Thyroid gland (tissue), 4 donors: ENCODE measurements at places on chromosomes 1 and 21. TPM values are rescaled to one million over a fixed set of nuclear protein-coding genes. Genes with fewer than 3 reads are reported as not detected.

The IL22RA1 gene
- total RNA-seq = not detected

DNA sequence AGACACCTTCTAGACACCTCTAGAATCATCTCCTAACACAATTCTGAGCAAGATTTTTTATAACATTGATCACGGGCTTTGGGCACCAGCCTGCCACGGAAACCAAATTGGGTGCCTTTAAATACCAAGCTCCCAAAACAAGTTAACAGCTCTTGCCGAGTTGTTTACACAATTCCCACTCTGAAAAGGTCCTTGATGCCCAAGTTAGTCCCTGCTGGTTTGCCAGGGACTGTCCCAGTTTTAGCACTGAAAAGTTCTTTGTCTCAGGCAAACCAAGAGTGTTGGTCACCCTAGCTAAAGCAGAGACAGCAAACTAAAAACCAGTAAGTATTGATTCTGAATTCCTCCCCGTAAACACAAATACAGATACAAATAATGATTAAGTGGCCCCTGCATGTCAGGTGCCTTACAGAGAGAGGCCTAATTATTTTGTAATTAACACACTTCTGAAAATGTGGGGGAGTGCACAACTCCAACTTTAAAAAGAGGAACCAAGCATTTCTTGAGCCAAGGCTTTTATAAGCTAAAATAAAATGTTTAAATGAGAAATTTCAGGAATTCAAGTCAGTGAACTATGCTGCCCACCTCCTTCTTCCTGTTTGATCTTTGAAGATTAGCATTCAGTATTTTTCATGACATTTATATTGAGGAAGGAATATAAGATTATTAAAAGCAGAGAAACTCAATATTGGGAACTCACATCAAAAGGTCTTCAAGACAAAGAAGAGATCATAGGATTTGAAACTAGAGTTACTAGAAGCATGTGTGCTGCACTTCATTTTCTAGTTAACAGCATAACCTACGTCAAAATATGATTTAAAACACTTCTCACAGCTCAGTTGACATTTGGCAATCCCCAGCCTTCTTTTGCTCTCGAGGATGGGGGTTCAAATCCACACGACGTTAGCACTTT, 9.0 kb upstream of the UBE2U start:
- H3K36me3 ChIP-seq = no peaks in the 10 kb centered on the region
- H3K27me3 ChIP-seq = no peaks in the 10 kb centered on the region
- no peak overlapping the region for H3K27ac ChIP-seq

DNA sequence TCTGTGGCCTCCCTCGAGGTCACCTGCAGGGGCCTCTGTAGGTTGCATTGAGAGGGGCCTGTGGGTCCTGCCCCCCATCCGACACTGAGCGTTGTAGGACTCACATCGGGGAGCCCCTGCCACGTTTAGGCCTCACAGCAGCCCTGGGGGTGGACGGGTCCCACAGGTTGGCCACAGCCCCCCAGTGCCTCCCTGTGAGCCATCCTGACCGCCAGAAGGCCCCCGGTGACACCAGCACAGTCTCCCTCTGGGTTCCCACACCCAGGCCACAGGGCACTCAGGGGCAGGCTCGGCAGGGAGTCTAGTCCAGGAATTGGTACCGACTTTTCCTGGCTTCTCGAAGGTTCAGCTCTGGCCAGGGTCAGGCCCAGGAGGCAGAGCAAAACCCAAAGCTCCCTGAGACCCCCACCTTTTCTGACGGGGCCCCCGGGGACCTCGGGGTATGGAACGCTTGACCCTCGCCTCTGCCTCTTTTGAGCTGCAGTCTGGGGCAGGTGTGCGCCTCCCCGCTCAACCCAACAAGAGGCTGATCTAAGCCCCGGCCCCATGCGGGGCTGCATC, 13.9 kb upstream of the POFUT2 start:
- no peaks in the 10 kb centered on the region for H3K27me3 ChIP-seq
- H3K36me3 ChIP-seq = no peaks in the 10 kb centered on the region
- H3K27ac ChIP-seq = peak overlapping the region; percentile 65
- no peak overlapping the region for H3K4me3 ChIP-seq
- peaks cover 31% of the 10 kb centered on the region for H3K4me1 ChIP-seq

GRCh38 chr1:216387782-216388181, 35.5 kb downstream of the USH2A start:
- no peaks in the 10 kb centered on the region for H3K4me1 ChIP-seq
- no peaks in the 10 kb centered on the region for H3K27me3 ChIP-seq
- no peaks in the 10 kb centered on the region for H3K36me3 ChIP-seq
- H3K4me3 ChIP-seq = no peak overlapping the region

GRCh38 chr21:14303731-14304488, 79.0 kb downstream of the HSPA13 start:
- H3K4me1 ChIP-seq = no peaks in the 10 kb centered on the region
- no peaks in the 10 kb centered on the region for H3K36me3 ChIP-seq
- H3K27ac ChIP-seq = no peak overlapping the region
- DNase-seq = no peak
- H3K27me3 ChIP-seq = no peaks in the 10 kb centered on the region

DNA sequence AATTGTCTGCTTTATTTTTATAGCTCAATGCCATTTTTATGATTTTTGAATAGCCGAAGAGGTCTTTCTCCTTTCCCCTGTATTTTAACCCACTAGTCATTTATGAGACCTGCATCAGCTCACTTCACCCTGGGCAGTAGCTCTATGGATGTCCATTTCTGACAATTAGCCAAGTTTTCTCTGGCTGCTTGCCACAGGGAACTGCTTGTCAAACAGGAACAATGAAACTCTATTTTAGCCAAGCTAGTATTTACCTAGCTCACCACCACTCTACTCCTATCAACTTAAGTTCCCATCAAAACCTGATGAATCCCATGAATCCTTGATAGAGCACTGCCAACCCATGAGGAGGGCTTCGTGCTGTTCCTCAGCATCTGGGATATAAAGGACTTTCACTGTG, 406.7 kb downstream of the RWDD3 start:
- H3K4me1 ChIP-seq = no peaks in the 10 kb centered on the region
- H3K36me3 ChIP-seq = no peaks in the 10 kb centered on the region
- H3K4me3 ChIP-seq = no peak overlapping the region

GRCh38 chr21:35530766-35531165, 481.7 kb upstream of the RUNX1 start:
- H3K27me3 ChIP-seq = no peaks in the 10 kb centered on the region
- H3K4me3 ChIP-seq = no peak overlapping the region
- peaks cover 15% of the 10 kb centered on the region for H3K4me1 ChIP-seq
- H3K36me3 ChIP-seq = no peaks in the 10 kb centered on the region
- no peak overlapping the region for H3K27ac ChIP-seq

- H3K27ac ChIP-seq = no peak overlapping the region
- H3K36me3 ChIP-seq = no peaks in the 10 kb centered on the region
- DNase-seq = no peak
- no peak overlapping the region for H3K4me3 ChIP-seq
- no peaks in the 10 kb centered on the region for H3K27me3 ChIP-seq
- H3K4me1 ChIP-seq = peaks cover 4% of the 10 kb centered on the region
These were observed 4.5 kb upstream of the ANKRD13C start for GRCh38 chr1:70358921-70359564.
